Stromal cell of bone marrow (primary cell): ENCODE measurements at places on chromosomes 16 and 17.

DNA sequence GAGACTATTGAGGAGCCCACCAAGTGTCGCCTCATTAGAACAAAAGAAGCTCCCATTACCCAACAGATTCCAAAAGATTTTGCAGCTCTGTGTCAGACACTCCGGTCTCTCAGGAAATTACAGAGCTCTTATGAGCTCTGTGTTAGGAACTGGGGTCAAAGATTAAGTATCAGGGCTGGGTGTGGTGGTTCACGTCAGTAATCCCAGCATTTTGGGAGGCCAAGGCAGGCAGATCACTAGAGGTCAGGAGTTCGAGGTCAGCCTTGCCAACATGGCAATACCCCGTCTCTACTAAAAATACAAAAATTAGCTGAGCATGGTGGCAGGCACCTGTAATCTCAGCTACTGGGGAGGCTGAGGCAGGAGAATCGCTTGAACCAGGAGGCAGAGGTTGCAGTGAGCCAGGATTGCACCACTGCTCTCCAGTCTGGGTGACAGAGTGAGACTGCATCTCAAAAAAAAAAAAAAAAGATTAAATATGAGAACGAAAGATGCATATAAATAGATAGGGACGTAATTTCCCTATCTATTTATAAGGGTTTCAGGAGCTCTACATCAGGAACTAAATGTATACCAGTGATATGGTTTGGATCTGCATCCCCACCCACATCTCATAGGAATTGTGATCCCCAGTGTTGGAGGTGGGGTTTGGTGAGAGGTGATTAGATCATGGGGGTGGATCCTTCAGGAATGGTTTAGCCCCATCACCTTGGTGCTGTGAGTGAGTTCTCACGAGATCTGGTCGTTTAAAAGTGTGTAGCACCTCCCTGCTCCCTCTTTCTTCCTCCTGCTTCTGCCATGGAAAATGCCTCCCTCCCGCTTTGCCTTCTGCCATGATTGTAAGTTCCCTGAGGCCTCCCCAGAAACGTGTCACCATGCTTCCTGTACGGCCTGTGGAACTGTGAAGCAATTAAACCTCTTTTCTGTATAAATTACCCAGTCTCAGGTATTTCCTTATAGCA lies 111.4 kb downstream of the PRKCA start:
- DNase-seq, result no peak

GRCh38 chr16:81711657-81712319 lies 67.3 kb upstream of the PLCG2 start:
- DNase-seq, result peak; percentile 62

- no peak for DNase-seq
Measured at GRCh38 chr17:63116228-63116627, 150.2 kb downstream of the TANC2 start.

GRCh38 chr16:83187405-83187804 lies 560.6 kb downstream of the CDH13 start:
- DNase-seq, result peak; percentile 70

DNA sequence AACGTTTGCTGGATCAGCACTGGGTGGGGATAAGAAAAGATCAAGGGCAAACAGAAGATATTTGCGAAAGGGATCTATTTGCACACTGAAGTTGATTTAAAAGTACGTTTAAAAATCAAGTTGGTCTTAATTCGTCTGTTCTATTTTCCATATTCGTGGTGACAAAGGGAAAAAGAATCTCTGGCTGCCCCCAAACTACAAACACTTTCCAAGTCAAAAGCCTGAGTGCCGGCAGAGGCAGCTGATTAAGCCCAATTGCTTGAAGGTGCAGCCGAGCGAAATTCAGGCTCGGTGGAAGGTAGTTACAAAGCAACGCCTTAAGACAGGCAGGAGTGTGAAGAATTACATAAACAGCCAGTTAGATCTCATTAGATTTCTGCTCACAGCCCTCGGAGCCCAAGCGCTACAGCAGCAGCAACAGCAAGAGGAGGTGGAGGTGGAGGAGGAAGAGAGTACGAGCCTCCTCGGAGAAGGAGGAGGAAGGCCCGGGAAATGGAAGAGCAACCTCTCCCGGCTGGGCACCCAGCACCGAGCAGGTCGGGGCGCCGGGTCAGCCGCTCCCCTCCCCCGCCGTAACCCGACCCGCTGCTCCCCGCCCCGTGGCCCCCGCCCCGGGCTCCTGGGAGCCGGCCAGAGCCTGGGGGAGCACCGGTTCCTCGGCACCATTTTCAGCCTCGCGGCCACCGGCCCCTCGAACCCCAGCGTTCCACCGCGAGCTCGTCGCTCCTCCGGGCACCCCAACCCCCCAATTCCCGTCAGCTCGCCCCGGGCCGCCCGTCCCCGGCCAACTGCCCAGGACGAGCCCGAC lies 890 bp downstream of the TOB1 start:
- no peak for DNase-seq

DNA sequence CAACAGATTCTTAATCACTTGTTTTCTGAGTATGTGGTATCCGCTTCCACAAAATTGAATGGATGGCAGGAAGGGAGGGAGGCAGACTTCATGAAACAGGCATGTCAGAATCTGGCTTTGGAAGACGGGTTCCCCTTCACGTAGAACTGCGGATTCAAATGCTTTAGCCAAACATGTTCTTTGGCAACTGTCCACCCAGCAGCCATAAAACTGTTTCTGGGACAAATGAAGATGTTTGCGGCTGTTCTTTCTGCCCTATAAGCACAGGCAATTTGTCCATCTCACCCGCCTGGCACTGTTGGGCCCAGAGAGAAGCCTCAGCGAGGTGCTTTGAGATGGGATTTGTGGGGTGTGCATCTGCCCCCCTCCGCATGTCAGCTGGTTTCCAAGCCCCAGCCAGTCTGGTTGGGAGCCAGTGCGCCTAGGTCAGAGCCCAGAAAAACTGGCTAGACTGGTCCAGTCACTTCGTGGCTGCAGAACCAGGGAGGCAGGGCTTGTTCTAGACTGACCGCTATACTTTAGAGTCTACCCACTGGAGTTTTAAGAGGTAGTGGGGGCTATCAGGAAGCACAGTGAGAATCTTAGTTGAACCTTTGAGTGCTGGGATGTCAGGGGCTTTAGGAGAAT lies 6.3 kb downstream of the CRHR1 start:
- DNase-seq, result no peak

GRCh38 chr16:56919099-56919800 lies 12.7 kb upstream of the HERPUD1 start:
- no peak for DNase-seq

- DNase-seq, result no peak
Measured at GRCh38 chr17:76561799-76562268, 22.0 kb downstream of the PRCD start.

- no peak for DNase-seq
Measured at GRCh38 chr17:46790216-46790615, 28.3 kb downstream of the WNT3 start.

GRCh38 chr16:23959752-23960072 lies 123.9 kb downstream of the PRKCB start:
- DNase-seq, result no peak

DNA sequence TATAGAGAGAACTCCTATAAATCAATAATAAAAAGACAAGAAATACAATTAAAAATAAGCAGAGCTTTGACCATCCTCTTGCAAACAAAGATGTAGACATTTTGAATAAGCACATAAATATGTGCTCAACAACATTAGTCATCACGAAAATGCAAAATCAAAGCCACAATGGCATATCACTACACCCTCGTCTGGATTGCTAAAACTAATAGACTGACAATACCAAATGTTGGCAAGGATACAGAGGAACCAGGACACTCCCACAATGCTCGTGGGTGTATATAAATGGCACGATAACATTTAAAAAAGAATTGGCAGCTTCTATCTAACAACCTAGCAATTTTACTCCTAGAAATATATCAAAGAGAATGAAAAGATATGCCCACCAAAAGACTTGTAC lies 530.8 kb downstream of the HAPSTR1 start:
- DNase-seq, result no peak

DNA sequence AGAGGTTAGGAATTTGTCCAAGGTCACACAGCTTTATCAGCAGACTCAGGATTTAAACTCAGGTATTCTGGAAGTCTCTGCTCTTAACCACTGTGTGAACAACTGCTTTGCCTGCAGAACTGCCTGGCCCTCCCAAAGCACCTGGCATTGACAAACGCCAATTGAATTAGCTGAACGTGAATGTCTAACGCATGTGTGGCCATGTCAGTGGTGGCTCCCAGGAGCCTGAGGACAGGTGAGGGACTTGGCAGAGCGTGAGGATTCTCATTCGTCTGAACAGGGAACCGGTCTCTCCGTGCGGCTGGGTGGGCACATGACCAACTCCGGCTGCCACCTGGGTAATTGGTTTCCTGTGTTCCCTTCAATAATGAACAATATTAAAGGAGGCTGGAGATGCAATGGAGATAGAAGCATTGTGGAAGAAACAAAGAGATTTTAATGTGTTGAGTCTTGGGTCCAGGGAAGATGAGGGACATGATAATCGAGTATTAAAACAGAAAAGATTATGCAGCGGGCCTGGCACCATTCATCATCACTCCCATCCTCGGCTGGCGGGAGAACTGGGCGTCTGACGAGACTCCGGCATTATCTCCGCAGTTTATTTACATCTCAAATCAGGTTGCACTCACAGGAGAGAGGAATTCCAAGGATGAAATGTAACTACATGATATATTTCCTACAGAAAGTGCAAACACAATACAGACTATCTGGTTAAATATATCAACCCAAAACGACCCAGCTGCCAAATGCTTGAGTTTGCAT lies 113.5 kb downstream of the NPIPB5 start:
- no peak for DNase-seq

DNA sequence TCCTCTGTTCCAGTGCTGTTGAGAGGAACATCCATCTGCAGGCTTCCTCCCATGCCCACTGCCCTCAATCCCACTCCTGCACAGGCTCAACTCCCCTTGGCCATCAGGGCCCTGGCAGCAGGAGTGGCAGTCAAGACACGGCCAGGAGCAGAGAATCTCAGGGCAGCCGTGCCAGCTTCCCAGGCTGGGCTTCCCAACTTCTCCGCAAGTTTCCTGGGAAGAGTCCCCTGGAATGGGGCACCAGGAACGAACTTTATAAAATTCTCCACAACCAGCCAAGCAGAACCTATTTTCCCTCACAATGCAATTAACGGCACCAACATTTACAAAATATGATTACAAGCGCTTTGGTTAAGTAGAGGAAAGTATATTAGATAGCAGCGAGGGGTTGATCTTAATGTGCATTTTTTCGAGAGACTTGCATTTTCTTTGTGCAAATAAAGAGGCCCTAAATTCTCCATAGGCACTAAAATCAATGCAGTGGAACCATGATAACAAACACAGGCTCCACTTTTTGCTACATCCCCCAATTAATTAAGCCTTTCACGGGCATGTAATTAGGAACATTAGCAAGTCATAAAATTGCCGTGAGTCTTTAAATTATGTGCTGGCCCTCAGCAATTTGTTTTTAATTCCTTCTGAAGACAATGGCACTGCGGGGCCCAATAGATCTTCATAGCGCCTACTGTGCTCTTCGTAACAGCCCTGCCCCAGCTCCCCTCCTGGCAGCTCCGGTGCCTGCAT lies 99.9 kb upstream of the LHX1 start:
- DNase-seq, result no peak

DNA sequence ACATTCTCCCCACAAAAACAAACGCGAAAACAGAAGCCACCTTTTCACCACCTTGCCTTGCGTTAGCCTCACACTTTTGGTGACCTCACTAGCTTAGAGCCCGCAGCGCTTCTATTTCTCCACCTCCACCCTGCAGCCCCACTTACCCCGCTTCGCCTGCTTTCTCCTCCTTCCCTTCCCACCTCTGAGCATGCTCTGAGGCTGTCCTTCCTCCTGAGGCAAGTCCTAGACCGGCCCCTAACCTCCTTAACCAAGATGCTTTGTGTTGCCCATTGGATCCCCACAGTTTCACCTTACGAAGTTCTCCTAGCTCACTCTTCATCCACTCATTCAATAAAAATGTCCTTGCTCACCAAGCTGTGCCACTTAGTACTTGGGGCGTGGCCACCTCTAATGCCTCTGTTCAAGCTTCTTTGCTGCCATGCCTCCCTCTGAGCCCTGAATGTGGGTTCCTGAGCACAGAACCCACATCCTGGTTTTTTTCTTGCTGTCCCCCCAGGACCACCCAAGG lies 1.3 kb downstream of the GNGT2 start:
- no peak for DNase-seq

GRCh38 chr17:8016632-8017424 lies 14.4 kb downstream of the GUCY2D start:
- DNase-seq, result no peak

DNA sequence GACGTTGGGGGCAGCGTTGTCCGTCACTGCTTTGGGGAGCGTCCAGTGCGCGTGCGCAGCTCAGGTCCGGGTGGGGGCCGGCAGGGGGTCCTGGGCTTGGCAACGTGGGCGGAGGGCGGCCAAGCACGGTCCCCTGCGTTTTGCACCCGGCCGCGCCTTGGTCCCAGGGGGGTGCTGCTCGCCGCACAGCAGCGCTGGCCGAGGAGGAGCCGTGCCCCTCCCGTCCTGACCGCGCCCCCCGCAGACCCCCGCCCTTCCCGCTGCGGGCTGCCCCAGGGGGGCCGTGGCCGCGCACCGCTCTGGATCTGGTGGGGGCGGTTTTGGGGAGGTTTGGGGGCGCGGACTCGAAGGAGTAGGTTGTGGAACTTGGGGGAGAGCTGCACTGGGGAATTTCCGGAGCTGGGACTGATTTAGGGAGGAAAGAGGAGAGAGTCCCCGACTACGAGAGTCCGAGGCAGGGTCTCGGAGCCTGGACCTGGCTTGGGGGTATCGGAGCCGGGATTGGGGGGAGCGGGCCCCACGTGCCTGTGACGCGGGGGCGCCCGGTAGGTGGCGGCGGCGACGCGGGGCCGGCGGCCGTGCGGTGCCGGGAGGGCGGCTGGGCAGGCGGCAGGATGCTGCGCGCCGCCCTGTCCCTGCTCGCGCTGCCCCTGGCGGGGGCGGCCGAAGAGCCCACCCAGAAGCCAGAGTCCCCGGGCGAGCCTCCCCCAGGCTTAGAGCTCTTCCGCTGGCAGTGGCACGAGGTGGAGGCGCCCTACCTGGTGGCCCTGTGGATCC lies at the start of gene SLC9A5:
Gene SLC9A5 (plus strand): TSS at position 579 of the 777 bp plus-strand sequence. CDS start 36 bp downstream, at position 615.
- DNase-seq, result no peak

DNA sequence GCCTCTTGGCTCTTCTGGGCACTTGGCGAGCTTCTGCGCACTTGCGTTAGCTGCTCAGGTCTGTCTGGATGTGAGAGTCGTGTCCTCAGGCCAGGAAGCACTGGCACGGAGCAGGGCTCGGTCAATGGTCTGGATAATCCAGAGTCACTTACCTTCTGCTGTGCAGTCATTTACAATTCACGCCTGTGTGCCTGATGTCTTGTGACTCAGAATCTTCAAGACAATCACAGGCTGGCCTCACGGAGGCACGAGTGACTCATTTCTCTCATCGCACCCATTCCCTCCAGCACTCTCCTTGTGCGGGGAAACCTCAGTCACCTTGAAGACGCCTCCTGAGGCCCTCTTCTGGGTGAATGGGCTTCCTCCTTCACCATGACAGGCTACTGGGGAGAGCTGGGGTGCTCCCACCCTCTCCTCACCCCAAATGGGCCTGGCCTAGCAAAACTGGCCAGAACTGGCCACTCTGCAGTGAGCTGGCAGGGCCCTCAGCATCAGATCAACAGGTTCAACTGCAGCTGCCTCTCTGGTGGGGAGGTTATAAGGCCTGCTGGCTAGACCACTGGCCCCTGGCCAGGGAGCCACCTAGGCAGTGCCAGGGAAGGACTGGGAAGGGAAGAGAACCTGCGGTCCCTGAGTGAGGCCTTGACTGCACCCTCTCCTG lies 1.9 kb upstream of the CAPN15 start:
- DNase-seq, result peak; percentile 62
